ENCODE measurements at places on chromosomes 4 and X.

- no peak for DNase-seq
These were observed 491.2 kb downstream of the INPP4B start for GRCh38 chr4:142354794-142355420.

DNA sequence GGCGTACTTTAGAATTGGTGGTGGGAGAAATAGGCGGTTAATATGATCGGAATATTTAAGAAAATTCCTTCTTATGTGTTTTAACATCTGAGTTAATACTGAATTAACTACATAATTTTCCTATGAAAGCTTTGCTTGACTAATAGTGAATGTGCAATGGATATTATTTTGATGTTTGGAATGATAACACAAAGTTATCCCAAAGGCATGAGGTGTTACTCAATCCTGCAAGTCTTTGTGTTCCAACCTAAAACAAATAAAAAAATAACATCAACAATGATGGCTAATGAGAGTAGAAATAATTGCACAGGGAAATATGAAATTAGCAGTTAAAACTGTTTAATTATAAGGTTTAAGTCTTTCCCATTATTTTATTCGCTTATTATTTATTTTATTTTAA is 183.6 kb upstream of the ARSJ start:
- no peak for DNase-seq

DNA sequence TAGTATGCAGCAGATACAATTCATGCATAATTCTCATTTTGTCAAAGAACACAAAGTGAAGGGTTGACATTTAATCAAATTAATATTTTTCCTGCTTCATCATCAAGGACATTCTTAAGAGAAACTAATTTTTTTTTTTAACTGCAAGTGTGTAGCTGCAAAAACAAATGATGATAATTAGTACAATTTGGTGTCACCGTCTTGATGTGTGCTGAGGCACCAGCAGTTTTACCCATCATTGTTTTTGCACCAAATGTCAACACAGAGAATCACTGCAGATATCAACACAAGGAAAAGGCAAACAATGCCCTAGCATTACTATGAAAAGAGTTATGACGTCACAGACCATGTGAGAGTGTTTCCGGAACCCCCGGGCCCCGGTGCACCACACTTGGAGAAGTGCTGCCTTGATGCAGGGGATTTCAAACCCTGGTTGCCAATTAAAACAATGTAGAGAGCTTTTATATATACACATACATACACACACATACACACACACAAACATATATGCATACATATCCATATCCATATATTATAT is 55.9 kb downstream of the AGA start:
- DNase-seq, result no peak

DNA sequence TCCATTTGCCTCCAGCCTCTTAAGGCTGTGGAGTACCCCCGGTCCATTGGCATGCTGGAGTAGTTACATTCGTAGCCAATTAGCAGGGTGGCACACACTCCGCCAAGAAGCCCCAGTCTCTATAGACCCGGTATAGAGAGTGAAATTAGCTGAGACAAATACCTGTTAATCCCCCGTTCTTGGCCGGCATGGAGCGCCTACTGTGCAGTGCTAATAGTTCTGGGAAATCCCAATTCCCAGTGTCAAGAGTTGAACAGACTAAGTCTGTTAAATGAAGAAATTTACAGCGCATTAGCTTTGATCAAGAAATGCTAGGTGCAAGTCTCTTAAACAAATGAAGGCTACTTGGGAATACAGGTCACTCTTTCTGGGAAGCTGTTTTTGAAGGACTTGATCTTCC is 127.8 kb upstream of the ARX start:
- no peak for DNase-seq

DNA sequence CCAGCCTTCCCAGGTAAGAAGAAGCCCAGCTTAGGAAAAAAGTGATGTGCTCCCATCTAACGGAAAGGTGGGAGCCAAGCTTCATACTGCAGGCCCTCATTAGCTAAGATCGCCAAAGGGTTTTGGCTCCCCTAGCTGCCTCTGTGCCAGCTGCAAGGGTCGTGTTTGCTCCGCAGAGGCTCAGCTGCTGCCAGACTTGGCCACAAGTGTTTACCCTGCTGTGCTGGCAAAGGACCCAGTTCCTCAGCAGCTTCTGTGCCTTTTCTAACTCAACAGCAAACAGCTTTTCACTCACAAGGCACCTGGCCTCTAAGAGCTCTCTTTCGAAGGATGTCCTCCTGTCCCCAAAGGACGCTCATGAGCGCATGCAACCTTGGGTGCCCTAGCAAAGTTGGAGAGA is 12.2 kb upstream of the VMA21 start:
- DNase-seq, result no peak

GRCh38 chr4:110372485-110372884 is 103.5 kb upstream of the ENPEP start:
- no peak for DNase-seq

- no peak for DNase-seq
These were observed 427.8 kb downstream of the TMA16 start for GRCh38 chr4:163922302-163922701.

DNA sequence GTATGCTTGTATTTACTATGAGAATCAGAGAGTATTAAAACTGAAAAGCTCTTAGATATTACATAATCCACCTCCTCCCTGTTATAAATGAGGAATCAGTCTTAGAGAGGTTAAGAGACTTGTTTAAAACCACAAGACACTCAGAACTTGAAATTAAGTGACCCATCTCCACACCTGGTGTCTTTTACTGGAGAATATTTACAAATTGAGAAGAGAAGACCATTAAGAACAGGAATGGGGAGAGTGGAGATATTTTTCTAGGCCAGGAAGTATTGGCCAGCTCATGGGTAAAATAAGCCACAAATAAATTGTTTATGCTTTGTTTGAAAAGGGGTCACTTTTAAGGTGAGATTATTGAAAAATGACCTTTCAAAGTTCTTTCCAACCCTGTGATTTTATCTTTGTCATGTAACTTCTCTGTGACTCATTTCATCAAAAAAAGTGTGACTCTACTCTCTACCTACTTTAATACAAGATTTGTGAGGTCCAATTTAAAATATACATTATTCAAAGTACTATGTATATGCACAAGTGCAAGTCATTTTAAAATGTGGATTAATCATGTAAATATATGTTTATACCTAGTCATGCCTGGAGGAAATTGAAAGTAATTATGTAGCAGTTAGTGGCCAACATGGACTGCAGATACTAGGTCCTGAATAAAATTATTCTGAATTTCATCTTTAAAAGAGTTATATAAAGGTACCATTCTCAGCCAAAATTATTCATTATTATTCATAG is 15.9 kb upstream of the COX7B2 start:
- no peak for DNase-seq

GRCh38 chr4:86108137-86108536 is 251.7 kb downstream of the MAPK10 start:
- no peak for DNase-seq

GRCh38 chr4:141301216-141301615 is 80.5 kb downstream of the ZNF330 start:
- no peak for DNase-seq

GRCh38 chr4:186146458-186146857 is 42.0 kb downstream of the FAM149A start:
- no peak for DNase-seq

- no peak for DNase-seq
These were observed 15.1 kb downstream of the CSF2RA start for GRCh38 chrX:1283741-1284140.

DNA sequence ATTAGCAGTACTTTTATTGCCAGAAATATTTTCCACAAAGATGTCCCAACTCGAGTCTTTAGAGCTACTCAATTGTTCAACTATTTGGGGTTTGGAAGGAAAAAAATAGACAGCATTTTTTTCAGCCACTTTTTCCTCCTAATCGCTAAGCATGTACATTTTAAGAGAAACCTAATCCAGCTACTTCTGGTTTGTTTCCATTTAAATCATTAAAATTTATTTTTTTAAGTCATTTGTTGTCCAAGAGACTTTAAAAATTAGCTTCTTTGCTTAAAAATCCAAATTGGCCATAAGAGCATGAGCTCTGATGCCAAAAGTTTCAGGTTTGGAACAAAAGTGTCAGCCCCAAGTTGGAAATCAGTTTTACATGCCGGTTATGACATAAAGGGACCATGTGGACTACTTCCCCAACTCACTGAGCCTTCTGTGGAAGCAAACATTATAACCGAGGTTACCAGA is 186.3 kb upstream of the INTU start:
- no peak for DNase-seq

DNA sequence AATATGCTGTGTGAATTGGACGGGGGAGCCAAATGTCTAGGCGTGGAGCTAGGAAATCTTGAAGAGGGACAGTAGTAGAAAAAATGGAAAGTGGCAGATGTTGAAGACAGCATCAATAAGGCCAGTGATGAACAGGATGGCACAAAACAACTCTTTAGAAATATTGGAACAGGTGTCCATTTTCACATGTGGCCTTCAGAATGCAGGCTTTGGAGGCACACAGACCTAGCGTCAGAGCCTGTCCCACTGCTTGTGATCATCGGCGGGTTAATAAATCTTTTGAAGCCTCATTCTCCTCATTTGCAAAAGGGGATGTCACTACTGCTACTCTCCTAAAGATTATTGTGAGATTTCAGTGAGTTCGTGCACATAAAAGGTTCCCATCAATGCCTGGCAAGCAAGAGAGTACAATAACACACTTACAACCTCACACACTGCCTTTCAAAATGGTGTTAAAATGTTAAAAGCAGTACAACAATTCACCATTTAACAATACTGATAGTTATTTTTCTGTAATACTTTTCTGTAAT is 2.4 kb downstream of the PDLIM3 start:
- DNase-seq, result no peak

GRCh38 chr4:11293866-11294265 is 134.8 kb downstream of the HS3ST1 start:
- DNase-seq, result no peak

DNA sequence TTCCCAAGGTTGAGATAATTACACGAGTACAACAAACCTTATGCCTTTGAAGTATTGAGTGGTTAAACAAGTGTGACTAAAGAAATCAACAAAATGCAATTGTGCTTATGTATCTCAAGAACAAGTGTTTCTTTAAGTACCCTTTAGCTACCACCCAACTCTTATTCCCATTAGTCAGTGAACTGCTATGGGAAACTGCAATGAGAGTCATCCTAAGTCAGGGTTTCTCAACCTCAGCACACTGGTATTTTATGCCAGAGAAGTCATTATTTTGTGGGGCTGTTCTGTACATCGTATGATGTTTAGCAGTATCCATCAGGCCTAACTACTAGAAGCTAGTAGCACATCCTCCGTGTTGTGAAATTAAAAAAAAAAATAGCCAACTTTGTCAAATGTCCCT is 549.1 kb upstream of the BOD1L1 start:
- DNase-seq, result no peak

DNA sequence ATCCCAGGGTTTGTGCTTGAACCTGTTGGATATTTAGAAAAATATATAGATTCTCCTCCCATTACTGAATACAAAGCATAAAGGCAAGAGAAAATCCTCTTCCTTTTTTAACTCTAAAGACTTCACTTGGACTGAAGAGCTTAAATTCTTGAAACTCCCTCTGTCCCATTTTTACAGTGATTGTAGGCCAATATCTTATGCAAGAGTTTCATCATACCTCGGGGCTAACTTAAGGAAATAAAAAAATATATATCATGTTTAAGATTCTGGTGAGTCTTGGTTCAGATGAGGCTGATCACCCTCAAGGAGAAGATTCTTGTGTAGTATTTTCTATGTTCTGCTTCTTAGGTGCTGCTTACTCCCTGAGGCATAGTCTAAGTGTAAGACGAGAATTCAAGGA is 1449.6 kb downstream of the C4orf33 start:
- DNase-seq, result no peak

DNA sequence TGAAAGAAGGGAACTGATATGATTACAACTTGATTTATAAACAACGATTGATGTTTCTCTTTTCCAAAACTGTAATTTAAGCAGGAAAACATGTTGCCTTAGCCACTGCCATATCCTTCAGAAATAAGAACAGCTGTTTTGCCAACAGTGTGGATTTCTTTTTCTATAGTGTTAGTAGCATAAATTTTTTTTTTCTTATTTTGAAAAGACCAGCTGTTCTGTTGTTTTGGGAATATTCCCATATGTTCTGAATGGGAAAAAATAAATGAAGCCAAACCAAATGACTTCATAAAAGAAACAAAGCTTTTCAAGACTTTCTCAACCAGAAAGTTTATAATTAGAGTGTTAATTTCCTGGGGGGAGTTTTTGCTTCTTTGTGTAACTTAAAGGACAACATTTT is 83.9 kb upstream of the ARHGAP24 start:
- no peak for DNase-seq

DNA sequence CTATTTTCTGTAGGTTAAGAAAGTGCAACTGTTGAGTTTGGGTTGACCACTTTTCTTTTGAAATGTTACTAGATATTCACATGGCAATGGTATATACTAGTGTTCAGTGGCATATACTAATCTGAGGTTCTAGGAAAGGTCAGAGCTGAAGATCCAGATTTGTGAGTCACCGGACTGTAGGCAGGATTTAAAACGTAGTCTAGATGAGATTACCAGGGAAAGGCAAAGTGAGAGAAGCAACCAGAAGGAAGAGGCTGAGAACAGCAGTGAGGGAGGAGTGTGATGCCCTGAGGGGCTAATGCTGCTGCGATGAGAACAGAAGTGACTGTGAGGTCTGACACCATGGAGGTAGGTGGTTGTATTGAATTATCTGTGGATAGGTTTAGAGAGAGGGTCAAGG is 9.7 kb upstream of the PLA2G12A start:
- no peak for DNase-seq

DNA sequence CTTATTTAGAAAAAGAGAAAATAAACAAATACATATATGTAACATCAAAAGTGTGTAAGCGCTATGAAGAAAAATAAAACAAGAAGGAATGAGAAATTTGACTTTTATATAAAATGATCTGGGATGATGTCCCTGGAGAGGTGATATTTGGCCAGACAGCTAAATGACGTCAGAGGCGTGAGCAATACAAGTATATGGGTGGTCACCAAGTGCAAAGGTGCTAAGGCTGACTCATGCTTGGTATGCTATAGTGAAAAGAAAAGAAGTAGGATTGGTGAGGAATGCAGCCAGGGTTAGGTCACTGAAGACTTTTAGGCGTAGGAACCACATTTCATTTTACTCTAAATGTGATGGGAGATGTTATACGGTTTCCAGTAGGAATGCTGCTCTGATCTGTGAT is 1049.1 kb upstream of the TENM3 start:
- no peak for DNase-seq

DNA sequence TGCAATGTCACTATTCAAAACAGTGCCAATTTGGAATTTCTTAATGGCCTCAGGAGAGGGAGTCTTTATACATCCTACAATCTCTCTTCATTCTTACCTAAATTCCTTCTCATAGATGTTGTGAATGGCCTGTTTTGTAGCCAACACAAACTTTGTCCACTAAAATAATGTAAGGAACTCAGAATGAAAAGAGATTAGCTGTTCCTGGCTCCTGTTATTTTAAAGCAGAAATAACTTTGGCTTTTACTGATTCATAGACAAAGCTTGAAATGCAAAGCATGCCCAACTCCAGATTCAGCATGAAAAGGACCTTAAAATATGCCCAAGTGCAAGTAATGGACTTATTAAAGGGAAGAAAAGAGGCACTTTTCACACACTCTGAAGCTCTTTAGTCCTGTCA is 146.0 kb upstream of the GPC4 start:
- no peak for DNase-seq

Measured in small intestine (tissue), 16 donors.